ENCODE measurements at places on chromosomes 12 and 14.

DNA sequence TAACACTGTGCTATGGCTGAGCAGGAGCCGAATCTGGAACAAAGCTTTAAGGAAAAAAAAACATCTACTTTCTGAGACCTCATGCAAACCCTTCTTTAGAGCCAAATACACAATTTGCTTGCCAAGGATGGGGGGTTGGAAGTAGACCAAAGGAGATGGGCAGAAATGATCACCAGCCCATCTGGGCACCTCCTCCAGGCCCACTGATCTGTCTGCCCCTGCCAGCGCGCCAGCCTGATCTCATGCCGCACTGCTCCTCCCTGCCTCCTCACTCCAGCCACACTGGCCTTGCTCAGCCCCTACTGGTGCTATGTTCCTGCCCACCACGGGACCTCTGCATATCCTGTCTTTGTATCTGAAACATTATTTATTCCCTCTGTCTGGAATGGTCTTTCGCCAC is 24.8 kb upstream of the RAB35 start:
- no peak for DNase-seq

- no peak for DNase-seq
These were observed 12.5 kb upstream of the SAMD4A start for GRCh38 chr14:54554401-54554800.

- no peak for DNase-seq
These were observed 24.3 kb downstream of the VTI1B start for GRCh38 chr14:67650151-67650550.

- no peak for DNase-seq
These were observed 16.3 kb downstream of the ALDH2 start for GRCh38 chr12:111783046-111783445.

- DNase-seq: no peak
These were observed 6.3 kb upstream of the SERPINA1 start for GRCh38 chr14:94394581-94395207.

DNA sequence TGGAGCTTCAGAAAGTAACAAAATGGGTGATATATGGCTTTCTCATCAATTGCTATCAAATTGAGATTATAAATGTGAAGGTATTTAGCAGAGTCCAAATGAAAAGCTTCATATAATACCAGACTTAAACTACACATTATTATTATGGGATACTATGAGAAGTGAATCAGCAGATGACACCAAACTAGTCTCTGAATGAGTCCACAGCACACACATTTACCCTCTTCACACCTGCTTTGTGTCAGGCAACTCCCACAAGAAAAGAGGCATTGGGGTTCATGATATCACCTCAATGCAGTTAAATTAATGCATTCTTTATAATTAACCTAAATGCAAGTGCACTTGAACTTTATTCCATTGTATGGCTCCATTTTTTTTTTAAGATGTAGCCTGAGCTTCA is 330.5 kb downstream of the BCL11B start:
- no peak for DNase-seq

DNA sequence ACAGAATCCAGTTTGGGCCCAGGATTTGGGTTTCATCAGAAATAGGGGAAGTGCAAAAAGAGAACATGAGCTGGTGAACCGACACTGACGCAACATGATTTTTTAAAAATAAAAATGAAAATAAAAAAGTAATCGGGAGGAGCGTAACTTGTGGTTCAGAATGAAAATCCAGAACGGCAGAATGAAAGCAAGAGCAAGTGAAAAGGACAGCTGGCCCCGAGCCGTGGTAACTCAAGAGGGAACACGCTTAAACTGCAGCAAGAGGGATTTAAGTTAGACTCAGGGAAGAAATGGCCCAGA is 1.6 kb downstream of the SLC6A12 start:
- no peak for DNase-seq

GRCh38 chr12:5364036-5364770 is 67.7 kb upstream of the NTF3 start:
- DNase-seq: no peak

DNA sequence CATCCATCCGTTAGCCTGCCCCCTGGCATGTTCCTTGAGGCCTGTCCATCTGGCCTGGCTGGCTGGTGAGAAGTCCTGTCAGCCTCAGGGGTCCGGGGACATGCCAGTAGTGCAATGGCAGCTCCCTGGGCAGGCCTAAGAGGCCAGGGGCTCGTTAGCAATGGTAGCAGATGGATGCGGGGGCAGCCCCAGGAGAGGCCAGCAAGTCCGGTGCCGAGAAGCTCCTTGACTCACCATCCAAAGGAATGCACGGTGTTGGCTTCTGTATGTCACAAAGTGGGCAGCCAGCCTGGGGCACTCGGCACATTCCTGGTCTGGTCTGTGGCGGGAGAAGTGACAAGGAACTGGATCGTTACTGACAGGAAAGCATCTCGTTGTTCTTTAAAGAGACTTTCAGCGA is 319.9 kb downstream of the CACNA1C start:
- no peak for DNase-seq

- DNase-seq: peak; percentile 9
These were observed 64.4 kb upstream of the OSBPL8 start for GRCh38 chr12:76623931-76624330.

GRCh38 chr12:28443337-28443736 is 253.1 kb downstream of the CCDC91 start:
- DNase-seq: peak; percentile 12

DNA sequence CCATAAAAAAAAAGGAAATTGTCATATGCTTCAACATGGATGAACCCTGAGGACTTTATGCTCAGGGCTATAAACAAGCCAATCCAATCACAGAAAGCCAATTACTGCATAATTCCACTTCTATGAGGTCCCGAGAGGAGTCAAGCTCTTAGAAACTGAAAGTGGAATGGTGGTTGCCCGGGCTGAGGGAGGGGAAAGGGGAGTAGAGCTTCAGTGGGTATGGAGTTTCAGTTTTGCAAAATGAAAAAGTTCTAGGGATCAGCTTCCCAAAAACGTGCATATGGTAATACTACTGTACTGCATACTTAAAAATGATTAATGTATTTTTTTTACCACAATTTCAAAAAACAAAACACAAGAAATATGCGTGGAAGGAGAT is 52.0 kb downstream of the RNF34 start:
- DNase-seq: no peak

- DNase-seq: no peak
These were observed 268.1 kb downstream of the FBXL14 start for GRCh38 chr12:1326258-1326657.

GRCh38 chr12:49974677-49975317 is 2.0 kb downstream of the AQP6 start:
- no peak for DNase-seq

DNA sequence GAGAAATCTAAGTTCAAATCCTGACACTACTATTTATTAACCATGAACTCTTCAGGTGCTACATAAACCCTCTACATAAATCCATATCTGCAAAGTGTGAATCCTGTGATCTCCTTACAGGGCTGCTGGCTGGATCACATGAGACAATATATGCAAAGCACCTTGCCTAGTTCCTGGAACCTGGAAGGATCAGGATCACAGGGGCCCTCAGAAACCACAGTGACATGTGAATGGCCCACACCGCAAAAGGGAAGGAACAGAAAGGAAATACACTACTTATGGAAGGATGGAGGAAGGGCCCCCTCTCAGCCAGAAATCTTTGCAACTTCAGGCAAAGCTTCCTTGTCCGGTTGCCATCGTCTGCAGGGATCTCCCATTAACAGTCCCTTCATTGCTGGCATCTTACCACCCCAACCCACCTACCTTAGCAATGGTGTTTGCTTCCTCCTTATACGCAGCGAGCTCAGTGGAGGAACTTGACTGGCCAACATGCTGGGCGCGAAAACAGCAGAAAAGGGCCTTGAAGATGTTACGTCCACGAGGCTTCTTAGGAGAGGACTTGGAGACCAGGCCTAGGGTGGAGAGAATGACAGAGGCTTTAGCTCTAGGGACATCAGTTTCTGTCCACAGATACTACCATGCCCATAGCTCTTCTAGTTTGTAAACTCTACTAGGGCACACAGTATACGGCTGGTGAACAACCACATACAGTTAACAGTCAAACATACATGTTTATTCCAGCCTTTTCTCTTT is 10.7 kb upstream of the AVIL start:
- no peak for DNase-seq
